ENCODE measurements at places on chromosomes 2 and 18.
A peak's percentile ranks its signal among the peaks of the same experiment; 100 is the strongest.

- no peaks in the 10 kb centered on the region for H3K36me3 ChIP-seq
- no peak overlapping the region for H3K27ac ChIP-seq
- H3K4me1 ChIP-seq: no peaks in the 10 kb centered on the region
- H3K4me3 ChIP-seq: no peak overlapping the region
- H3K27me3 ChIP-seq: no peaks in the 10 kb centered on the region
- DNase-seq: no peak
Observed at GRCh38 chr2:134153294-134153880, 100.5 kb upstream of the MGAT5 start.

DNA sequence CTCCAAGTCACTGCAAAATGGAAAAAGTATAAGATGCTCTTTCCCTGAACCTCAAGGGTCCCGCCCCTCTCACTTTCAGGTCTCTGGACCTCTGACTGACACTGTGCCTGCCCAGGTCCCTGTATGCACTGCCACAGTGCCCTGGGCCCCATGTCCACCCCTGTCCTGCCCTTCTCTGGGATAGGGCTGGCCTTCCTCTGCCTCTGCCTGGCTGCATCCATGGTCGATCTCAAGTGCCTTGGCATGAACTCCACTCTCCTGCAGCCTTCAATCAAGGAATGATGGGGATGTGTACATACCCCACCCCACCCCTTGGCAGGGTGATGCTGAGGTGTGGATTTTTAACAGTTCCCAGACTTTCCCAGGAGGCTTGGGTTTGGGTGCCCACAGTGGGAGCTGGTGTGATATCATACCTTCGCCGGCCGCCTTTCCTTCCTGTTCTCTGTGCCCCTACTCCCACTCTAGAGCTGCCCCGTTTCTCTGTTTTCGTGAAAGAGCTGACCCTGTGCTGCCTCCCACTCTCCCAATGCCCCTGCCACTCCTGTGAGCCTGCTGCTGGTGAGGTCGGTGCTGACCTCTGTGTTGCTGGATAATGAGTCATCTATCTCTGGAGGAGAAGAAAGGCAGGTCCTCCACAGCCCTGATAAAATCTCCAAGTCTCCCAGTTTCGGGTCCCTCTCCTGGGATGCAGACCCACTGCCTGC is 18.9 kb downstream of the PTPN18 start:
- H3K27me3 ChIP-seq: no peaks in the 10 kb centered on the region
- no peak for DNase-seq
- no peak overlapping the region for H3K27ac ChIP-seq
- no peak overlapping the region for H3K4me3 ChIP-seq
- peaks cover 35% of the 10 kb centered on the region for H3K36me3 ChIP-seq

DNA sequence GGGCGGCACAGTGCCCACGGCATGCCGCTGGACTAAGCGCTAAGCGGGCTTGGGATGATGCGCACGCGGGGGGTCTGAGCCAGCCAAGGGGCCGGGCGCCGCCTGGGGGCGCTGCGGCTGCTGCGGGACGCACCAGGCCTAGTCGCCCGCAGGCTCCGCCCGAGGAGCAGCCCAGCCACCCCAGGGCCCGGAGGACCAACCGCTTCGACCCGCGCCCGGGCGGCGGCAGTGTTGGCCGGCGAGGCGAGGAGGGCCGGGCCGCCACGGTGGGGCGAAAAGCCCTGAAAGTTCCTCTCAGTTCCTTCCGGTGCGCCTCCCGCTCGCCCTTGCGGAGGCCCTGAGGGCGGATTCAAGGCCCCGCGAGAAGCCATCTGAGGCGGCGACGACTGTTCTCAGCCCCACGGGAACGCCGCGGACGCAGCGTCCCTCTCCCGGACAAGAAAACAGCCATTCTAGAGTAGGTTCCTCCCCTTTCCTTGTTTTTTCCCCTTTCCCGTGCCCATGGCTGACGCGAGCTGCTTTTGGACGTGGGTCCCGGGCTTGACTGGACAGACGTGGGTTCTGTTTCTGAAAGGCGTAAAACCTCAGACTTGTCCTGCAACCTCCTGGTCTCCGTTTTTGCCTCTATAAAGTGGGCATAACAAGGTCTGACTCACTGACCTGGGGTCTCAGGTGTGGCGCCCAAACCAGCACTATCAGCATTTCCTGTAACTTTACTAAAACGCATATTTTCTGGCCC is at the start of gene ANKAR:
Gene ANKAR (plus strand): TSS at position 297 of the 739 bp plus-strand sequence. CDS start 1,821 bp downstream, outside the sequence.
- DNase-seq: peak; percentile 95
- no peaks in the 10 kb centered on the region for H3K36me3 ChIP-seq
- peak within 1 kb of the TSS; percentile 57 for H3K4me3 ChIP-seq
- peak within 1 kb of the TSS; percentile 94 for H3K27ac ChIP-seq
- H3K27me3 ChIP-seq: no peaks in the 10 kb centered on the region

DNA sequence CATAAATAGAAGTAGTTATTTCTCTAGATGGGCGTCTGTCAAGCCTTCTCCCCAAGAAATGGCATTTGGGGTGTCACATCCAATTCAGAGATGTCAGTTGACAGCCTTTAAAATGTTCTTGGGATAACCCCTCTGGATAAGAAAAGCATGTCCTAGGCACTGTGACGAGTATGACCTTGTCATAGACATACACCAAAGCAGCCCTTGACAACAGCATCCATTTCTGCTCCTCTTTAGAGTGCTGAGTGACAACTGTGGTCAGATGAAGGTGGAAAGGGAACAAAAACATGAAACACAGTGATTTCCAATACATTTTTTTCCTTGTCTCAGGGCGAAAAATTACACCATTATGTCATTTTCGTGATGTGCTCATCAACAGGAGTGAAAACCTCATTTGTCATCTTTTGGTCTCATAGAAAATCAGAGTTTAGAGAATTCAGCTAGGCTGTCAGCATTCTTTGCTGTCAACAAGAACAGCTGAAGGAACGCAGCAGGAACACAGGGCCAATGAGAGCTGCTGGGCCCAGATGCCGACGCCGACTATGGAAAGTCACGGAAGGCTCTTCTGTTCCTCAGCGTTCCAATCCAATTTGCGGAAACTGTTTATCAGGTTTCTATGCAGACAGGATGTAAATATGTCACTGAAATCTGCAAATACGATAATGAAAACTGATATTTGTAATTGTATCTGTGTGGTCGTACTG is 193.2 kb downstream of the ICOS start:
- H3K36me3 ChIP-seq: no peaks in the 10 kb centered on the region
- H3K4me1 ChIP-seq: no peaks in the 10 kb centered on the region
- H3K27me3 ChIP-seq: peaks cover 4% of the 10 kb centered on the region
- no peak overlapping the region for H3K27ac ChIP-seq
- no peak for DNase-seq

GRCh38 chr2:134386310-134386709 is 132.4 kb downstream of the MGAT5 start:
- H3K36me3 ChIP-seq: no peaks in the 10 kb centered on the region

DNA sequence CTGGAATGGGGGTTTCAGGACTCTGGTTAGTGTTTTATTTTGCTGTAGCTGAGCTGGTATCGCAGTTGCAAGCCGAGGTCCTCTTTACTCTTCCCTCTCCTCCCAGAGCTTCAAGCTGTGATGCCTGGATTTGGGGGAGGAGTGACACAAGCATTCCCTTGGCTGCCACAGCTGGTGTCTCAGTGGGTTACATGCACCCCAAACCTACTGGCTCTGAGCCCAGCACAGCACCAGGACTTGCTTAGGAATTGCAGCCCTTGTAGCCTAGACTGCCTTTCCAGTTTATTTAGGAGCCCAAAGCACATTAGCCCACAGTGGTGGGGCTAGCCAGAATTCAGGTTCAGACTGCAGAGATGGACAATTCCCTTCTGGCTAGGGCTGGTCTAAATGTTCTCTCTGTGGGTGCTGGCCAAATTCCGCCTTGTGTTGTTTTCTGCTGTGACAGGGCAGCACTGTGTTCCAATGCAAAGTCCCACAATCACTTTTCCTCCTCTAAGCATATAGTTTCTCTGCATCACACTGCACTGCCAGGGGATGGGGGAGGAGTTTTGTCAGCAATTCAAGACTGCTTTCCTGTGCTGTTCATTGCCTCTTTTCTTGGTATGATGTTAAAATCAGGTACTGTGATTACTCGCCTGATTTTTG is 122.8 kb downstream of the SLC4A10 start:
- DNase-seq: no peak
- H3K4me3 ChIP-seq: no peak overlapping the region
- H3K4me1 ChIP-seq: no peaks in the 10 kb centered on the region

GRCh38 chr2:215394102-215394805 is 41.6 kb downstream of the FN1 start:
- H3K4me1 ChIP-seq: no peaks in the 10 kb centered on the region
- H3K27me3 ChIP-seq: no peaks in the 10 kb centered on the region
- no peak overlapping the region for H3K27ac ChIP-seq
- H3K36me3 ChIP-seq: no peaks in the 10 kb centered on the region

DNA sequence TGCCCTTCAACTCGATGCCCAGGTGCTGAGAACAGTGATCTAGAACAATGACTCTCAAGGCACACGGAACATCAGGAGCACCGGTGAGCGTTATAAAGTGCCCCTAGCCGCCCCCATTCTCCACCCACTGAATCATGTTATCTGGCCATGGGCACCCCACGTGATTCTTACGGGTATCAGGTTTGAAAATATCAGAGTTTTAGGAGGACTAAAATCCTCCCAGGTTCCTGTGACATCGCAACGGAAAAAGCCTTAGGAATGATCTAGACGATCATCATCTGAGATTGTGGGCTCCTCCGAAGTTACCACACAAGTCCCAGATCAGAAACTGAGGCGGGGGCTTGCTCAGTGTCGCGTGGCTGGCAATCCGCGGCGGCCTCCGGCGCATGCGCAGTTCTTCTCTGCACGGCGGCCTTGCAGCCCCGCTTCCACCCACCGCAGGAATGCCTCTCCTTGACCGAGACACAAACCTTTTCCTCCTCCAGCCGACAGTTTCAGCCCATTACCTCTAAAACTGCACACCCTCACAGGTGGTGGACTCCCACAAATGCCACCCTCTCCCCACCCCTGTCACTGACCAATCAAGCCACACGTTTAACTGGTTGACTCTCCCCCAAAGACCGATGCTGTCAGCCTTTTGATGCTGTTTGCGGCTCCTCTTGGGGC is 5.8 kb upstream of the MRPL33 start:
- peak overlapping the region; percentile 61 for H3K27ac ChIP-seq
- H3K36me3 ChIP-seq: no peaks in the 10 kb centered on the region
- H3K4me3 ChIP-seq: peak overlapping the region; percentile 8
- H3K4me1 ChIP-seq: peaks cover 4% of the 10 kb centered on the region

DNA sequence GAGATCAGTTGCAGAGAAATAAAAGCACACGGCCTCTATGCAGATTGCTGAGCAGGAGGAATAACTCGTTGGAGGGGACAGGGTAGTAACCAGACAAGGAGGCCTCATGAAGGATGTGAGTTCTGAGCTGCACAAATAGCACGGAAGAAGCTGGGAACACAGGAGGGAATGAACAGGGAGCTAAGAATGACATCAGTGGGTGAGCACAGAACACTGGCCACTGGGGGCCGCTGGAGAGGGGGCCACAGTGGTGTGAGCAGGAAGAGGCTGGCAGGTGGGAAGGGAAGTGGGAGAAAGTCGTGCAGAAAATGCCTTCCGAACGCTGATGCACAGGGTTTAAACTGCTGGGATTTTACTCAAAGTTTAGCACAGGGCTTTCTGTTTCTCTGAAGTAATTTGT is 61.0 kb downstream of the ZAP70 start:
- no peak overlapping the region for H3K4me3 ChIP-seq
- H3K27ac ChIP-seq: no peak overlapping the region
- no peak for DNase-seq
- H3K36me3 ChIP-seq: peaks cover 9% of the 10 kb centered on the region
- H3K4me1 ChIP-seq: no peaks in the 10 kb centered on the region

DNA sequence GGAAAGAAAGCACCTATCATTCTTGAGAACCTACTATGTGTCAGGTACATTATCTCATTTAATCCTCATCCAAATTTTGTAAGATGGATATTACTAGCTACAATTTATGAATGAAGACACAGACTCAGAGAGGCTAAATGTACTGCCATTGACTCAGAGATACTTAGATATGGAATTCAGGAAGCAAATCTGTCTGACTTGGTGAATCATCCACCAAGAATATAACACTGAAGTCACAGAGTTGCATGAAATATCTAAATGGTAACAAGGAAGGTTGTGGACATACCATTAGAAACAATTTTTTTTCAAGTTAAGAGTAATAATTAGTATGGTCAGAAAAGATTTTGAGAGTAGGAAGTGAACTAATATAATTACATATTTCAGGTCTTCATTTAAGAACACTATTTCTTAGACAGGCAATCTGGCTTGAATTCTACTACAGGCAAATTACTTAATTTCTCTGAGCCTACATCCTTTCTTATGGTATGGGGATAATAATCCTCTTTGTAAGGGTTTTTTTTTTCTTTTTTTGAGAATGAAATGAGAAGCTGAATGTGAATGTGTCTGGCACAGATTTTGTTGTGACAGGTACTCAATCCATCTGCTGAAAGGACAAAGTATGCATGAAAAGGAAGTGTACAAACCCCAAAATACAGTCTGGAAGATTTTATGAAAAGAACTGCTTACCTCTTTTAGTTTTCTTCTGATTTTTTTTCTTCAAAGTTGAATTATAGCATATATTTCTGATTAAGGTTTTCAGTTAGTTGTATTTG is 14.8 kb upstream of the C2orf66 start:
- H3K4me3 ChIP-seq: no peak overlapping the region

- no peaks in the 10 kb centered on the region for H3K36me3 ChIP-seq
- H3K27me3 ChIP-seq: no peaks in the 10 kb centered on the region
- H3K4me1 ChIP-seq: no peaks in the 10 kb centered on the region
Observed at GRCh38 chr2:33108483-33109443, 162.0 kb downstream of the LTBP1 start.

DNA sequence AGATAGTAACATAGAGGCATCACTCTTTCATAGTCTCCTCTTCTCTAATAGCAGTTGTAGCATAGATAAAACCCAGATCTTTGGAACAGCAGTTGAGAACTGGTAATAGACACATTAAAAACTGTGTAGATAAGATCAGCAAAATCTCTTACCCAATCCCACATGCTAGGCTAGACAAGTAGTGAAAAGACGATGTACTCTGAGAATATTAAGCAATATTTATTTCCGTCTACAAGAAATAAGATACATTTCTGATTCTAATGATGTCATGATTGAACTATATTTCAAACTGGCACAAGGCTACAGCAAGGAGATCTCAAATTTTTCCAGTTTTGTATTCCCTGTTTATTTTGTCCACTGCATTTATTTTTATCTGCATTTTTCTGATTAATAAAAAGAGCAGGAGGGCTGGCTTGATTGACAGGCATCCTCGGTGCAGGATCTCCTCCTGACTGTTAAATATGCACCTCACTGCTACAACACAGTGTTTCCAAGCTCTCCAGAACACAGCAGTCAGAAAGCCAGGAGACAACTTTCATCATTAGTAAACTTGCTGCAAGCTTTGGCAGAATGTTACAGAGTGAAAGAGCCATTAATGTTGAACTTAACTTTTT is 73.3 kb upstream of the ATIC start:
- H3K4me1 ChIP-seq: no peaks in the 10 kb centered on the region
- no peak overlapping the region for H3K4me3 ChIP-seq
- H3K36me3 ChIP-seq: no peaks in the 10 kb centered on the region
- DNase-seq: no peak
- H3K27ac ChIP-seq: no peak overlapping the region

- H3K4me1 ChIP-seq: no peaks in the 10 kb centered on the region
- no peak overlapping the region for H3K27ac ChIP-seq
- H3K27me3 ChIP-seq: no peaks in the 10 kb centered on the region
- H3K4me3 ChIP-seq: no peak overlapping the region
- no peak for DNase-seq
Observed at GRCh38 chr18:39705362-39705761, 2139.8 kb upstream of the CELF4 start.

All from small intestine (tissue), 16 donors.